ENCODE measurements at places on chromosomes 4 and X.

GRCh38 chr4:173802662-173803022 lies 272.6 kb upstream of the HAND2 start:
- no peak for DNase-seq

DNA sequence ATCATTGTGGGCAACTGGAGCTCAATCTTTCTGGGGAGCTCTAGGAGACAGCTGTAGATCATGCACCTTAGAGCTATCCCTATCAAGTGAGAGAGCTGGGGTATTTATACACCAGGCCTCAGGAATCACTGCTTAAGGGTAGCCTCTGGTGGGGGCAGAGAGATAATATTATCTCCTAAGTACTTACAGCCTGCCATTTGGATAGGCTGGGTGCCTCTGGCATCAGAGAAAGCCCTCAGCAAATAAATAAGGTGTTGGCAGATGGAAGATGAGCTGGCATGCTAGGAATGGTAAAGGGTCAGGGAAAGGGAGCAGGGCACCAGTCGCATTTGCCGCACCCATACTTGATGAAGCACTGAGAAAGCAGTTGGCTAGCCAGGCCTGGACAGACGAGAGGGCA lies 75.9 kb downstream of the HCCS start:
- DNase-seq: no peak

DNA sequence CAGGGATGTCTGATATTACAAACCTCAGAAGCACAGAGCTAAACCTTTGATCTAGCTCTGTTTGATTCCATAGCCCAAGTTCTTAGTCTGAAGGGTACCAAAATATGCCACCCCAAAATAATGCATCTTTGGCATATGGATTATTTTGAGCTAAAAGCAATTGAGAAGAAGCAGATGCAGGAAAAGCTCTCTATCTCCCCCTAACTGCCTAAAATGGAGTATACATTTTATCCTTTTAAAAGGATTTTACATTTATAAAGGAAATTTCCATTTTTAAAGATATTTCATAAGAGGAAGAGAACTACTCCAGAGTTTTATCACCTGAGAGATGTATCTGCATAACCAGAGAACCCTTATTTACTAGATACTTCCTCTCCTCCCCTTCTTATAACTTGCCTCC lies 158.7 kb downstream of the ZNF674 start:
- no peak for DNase-seq

DNA sequence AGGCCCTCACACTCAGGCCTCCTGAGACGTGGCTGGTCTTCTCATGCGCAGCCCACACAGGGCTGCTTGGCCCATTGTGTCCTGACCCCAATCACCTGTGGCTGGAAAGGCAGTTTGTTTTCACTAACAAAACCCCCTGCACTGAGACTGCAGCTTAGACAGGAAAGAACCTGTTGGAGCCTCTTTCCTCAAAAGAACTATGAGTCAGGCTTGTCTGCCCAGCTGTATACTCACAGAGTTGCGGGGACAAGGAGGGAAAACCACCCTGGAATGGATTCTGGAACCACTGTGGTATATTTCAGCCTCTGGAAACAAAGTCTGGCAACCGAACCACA lies 5.2 kb upstream of the TMEM156 start:
- no peak for DNase-seq

GRCh38 chr4:57078685-57079521 lies 31.3 kb downstream of the IGFBP7 start:
- no peak for DNase-seq

GRCh38 chrX:94600077-94600476 lies 926.1 kb downstream of the FAM133A start:
- no peak for DNase-seq

- no peak for DNase-seq
Measured at GRCh38 chr4:85733798-85734197, 258.8 kb downstream of the ARHGAP24 start.

GRCh38 chr4:100790836-100791615 lies 273.2 kb upstream of the EMCN start:
- no peak for DNase-seq

GRCh38 chr4:97525236-97525635 lies 618.0 kb downstream of the STPG2 start:
- no peak for DNase-seq

- DNase-seq: no peak
Measured at GRCh38 chrX:40068048-40068447, 29.7 kb downstream of the BCOR start.

DNA sequence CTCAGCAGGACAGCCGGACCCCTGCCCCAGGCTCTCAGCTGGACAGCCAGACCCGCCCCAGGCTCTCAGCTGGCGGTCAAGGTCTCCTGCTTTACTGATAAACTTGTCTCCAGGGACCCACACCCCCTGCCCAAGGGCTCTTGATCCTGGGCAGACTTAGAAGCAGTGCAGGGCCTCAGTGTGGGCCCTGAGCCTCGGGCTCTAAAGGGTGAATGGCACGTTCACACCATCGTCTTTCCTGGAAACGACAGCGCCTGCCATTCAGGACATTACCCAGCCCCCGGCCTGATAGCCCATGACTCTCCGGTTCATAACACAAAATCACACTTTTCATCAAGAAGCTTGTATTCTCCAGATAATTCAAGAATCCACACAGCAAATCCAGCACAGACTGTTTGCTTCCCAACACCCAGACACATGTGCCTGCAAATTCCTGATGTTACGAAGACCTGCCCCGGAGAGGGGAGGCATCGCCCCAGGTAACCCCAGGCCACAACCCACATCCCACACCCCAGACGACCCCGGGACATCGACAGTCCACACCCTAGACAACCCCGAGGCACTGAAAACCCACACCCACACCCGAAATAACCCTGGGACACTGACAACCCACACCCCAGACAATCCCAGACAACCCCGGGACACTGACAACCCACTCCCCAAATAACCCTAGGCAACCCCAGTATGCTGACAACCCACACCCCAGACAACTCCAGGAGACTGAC lies 136.8 kb downstream of the FAM53A start:
- DNase-seq: no peak

DNA sequence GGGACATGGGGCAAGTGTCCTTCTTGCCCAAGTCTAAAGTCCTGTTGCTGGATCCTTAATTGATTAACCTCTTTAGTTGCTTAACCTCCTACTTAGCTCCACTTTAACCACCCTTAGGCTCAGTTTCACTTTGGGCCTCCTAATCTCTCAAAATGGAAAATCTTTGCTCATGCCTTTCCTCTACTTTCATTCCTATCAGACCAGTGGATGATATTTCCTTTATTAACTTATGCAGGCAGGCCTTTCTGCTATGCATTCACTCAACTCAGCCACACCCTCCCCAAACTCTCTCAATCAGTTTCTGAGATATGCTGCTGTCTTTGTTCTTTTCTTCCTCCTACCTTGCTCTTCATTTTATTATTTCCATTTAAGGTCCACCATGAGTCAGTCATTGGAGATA lies 14.4 kb upstream of the ARSJ start:
- no peak for DNase-seq

GRCh38 chr4:18419780-18420179 lies 398.2 kb upstream of the LCORL start:
- DNase-seq: no peak

DNA sequence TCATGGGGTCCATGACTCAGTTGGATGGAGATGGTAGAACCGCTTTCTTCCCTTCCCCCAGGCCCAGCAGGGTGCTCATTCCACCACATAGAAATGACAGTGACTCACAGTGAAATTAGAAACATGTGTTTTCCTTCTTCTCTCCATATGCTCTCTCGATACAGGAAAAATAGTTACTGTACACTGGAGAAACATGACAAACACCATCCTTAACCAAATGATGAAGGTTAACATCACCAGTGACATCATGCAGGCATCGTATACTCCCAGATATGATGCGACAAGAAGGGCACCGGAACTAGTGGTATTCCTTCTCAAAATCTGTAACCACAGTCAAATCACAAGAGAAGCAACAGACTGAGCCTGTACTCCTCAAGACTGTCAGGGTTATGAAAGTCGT lies 11.7 kb upstream of the RAB40A start:
- DNase-seq: no peak

GRCh38 chr4:158234671-158235070 lies 24.4 kb downstream of the TMEM144 start:
- DNase-seq: no peak

DNA sequence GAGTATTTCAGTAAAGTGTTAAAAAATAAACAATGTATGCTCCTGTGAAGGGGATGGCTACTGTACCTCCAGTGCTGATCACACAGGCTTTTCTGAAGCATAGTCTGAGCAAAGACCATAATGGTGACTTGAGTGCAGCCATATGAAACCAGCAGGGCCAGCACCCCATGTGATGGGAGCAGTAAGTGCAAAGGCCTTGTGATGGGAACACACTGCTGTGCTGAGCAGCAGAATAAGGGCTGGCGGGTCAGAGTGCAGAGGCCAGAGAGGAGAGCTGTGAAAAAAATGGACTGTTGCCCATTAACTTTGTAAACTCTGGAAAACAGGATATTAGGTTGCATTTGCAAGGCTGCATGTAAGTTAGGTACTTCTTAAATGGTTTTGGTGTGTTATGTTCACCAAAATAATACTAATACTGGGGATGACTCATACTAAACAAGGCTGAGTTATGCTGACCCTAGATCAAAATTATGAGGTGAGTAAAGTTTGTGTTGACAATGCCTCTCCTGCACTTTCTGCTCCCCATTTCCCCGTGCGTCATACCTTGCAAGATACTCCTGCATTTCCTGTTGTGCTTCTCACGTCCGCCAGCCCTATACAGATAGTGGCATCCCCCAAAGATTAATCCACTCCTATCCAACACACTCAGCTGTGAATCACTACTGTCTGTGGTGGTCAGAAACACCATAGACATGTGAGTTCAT lies 67.0 kb upstream of the FAM9A start:
- no peak for DNase-seq

GRCh38 chr4:24179201-24179840 lies 289.5 kb upstream of the PPARGC1A start:
- DNase-seq: no peak

DNA sequence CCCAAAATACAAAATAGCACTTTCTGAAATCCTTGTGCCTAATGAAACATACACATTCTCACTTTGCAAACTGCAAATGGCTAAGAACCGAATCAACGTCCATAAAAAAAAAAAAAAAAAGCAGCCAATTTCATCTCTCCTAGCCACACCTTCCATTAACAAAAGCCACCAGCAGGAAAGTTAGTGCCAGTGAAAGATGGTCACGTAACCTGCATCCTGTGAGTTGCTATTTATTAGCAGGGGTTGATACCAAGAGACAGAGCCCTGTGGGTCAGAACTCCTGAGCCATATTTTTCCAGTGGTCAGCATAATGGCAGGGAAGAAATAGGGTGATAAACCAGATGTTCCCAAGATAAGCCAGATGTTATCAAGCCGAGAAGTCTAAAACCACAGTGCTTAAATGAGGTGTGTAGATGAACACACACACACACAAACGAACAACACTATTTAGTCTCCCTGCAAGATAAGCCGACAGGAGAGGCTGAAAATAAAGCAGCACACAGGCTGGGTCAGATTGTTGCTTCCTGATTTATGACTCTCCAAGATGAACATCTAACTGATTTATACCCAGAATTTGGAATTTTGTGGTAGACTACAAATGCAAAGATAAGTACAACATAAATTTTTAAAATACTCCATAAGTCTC lies 11.5 kb downstream of the PPARGC1A start:
- DNase-seq: peak; percentile 28

DNA sequence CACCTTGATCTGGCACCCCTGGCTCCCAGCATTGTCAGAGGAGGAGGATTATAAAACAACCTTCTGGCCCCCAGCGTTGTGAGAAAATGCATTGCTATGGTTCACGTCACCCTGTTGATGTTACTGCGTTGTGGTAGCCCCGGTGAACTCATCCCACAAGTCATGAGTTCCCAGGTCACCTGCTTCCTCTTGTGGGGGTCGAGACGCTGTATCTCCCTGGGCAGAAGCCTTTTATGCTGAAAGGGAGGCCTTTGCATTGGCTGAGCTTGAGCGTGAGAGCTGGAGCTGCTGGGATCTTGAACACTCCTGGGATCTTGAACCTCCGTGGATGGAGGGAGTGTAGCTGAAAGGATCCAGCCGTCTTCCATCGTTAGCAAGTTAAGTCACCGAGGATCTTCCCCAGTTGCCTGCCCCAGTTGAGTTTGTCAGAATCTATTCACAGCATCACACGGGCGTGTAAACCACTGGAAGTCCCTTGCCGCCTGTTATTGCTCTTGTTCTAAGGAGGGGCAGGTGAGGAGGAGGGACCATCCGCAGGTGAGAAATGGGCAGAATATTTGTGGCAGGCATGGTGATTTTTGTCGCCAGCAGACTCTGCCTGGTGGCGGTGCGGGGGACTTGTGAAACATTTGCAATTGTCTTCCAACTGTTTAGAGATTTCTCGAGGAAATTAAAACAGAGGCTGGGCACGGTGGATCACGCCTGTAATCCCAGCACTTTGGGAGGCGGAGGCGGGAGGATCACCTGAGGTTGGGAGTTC lies 299.9 kb downstream of the ASMT start:
- no peak for DNase-seq

- DNase-seq: no peak
Measured at GRCh38 chrX:38452603-38453002, 100.2 kb downstream of the OTC start.

DNA sequence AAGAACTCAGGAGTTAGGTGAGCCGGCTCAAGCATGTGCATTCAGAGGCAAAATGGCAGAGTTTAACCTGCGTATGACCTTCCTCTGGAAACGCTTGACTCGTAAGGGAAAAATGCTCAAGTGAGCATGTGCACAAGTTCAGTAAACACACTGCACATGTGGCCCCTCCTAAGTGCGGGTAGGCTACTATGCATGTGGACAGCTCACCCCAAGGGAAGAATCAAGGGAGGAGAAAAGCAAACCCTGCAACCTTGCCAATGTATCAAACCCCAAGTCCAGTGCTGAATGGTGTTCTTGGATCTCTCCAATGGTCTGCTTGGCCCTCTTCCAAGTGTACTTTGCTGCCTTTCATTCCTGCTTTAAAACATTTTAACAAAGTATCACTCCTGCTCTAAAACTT lies 407.1 kb downstream of the ADAM29 start:
- no peak for DNase-seq

- DNase-seq: no peak
Measured at GRCh38 chr4:155609455-155610059, 57.1 kb upstream of the GUCY1A1 start.

- DNase-seq: no peak
Measured at GRCh38 chr4:174713821-174714220, 115.2 kb downstream of the GLRA3 start.

GRCh38 chr4:140595065-140595464 lies 26.3 kb upstream of the UCP1 start:
- DNase-seq: peak; percentile 90

- DNase-seq: no peak
Measured at GRCh38 chrX:28189011-28189410, 207.8 kb upstream of the DCAF8L1 start.

- no peak for DNase-seq
Measured at GRCh38 chrX:123590842-123591486, 141.9 kb downstream of the THOC2 start.

- no peak for DNase-seq
Measured at GRCh38 chrX:107374132-107374531, 75.3 kb upstream of the FRMPD3 start.
